ENCODE measurements at places on chromosomes 1 and 21. TPM values are rescaled to one million over a fixed set of nuclear protein-coding genes. Genes with fewer than 3 reads are reported as not detected.
A peak's percentile ranks its signal among the peaks of the same experiment; 100 is the strongest.

- DNase-seq: peak; percentile 46
Measured at GRCh38 chr1:211680752-211681327, 5.4 kb upstream of the NEK2 start.

DNA sequence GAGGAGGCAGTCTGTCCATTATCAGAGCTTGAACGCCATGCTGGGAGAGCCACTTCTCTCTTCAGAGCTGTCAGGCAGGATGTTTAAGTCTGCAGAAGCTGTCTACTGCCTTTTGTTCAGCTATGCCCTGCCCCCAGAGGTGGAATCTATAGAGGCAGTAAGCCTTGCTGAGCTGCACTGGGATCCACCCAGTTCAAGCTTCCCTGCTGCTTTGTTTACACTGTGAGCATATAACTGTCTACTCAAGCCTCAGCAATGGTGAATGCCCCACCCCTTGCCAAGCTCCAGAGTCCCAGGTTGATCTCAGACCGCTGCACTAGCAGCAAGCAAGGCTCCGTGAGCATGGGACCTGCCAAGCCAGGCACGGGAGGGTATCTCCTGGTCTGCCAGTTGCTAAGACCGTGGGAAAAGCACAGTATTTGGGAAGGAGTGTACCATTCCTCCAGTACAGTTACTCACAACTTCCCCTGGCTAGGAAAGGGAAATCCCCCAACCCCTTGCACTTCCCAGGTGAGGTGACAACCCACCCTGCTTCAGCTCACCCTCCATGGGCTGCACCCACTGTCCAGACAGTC lies 32.5 kb downstream of the RGS13 start:
- DNase-seq: no peak

GRCh38 chr1:938711-939489 lies 15.2 kb downstream of the SAMD11 start:
- DNase-seq: no peak

DNA sequence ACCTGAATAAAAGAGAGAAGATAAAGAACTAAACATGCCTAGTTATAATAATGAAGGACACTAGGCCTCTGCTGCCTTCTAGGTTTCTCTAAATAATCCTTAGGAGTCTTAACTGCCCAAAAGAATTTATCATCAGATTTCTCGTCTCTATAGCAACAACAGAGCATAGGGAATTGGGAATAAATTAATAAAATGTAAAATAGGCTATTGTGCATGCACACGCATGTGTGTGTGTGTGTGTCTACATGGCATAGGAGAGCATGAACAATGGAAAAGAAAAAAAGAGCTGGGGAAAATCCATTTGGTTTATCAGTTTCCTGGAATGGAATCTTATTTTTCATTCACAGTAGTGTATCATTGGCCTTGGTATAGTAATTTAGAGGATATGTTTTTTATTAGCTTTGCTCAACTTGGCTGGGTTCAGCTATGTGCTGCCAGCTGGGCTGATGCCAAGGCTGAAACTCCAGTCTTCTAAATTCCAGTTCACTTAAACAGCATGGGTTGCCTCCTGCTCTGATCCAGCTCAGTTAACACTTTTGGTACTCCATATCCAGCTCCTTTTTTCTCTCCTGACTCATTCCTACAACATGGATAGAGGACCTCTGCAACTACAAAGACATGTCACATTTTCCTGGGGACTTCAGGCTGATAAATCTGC lies 80.6 kb upstream of the SLFNL1 start:
- no peak for DNase-seq

TMPRSS15 gene
- total RNA-seq: not detected

DNA sequence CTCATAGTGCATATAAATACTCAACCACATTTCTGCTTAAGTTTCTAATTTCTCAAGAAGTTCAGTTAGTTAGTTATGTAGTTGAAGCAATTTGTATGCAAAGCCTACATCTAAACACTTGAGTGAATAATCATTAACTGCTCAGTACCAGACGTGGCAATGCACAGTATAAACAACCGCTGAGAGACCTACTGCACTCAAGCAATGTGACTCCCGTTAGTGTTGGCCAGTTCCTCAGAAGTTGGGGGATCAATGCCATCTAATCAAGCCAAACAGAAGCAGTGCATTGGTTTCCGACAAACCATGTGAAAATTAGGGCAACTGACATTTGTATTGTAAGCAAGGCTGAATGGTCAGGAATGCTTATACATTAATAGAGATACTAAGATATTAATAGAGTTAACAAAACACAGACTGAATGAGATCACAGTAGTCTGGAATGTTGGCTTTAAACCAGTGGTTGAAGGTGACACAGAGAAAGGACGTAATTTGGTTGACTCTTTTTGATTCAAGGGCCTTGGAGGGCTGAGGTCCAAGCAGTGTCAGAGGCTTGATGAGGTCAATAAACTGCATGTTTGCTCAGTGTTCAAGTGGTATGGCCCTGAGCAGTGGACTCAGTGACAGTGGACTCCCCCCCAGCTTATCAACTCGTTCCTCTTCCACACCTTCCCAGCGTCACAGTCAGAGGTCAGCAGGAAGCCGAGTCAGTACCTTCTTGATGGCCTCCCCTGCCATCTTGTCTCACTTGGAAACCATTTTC lies 255.5 kb downstream of the CTH start:
- peak; percentile 35 for DNase-seq

- DNase-seq: no peak
Measured at GRCh38 chr21:36047139-36047538, 13.2 kb downstream of the SETD4 start.

RPTN gene
- total RNA-seq: not detected

GRCh38 chr1:14825396-14825795 lies 226.9 kb downstream of the KAZN start:
- DNase-seq: no peak

MPL gene
- not detected for total RNA-seq

RORC gene
- not detected for total RNA-seq
